Activated T-cell treated with anti-CD3 and anti-CD28 coated beads, Interleukin-2, amount 50 U/mL, for 72 hours (primary cell): ENCODE measurements at places on chromosomes 5 and 9. TPM values are rescaled to one million over a fixed set of nuclear protein-coding genes. Genes with fewer than 3 reads are reported as not detected.

MYMK gene
- not detected for total RNA-seq

GFI1B gene
- total RNA-seq = not detected

ZNF782 gene
- 4.5 TPM for total RNA-seq

SLC23A1 gene
- total RNA-seq = 1.9 TPM

DNA sequence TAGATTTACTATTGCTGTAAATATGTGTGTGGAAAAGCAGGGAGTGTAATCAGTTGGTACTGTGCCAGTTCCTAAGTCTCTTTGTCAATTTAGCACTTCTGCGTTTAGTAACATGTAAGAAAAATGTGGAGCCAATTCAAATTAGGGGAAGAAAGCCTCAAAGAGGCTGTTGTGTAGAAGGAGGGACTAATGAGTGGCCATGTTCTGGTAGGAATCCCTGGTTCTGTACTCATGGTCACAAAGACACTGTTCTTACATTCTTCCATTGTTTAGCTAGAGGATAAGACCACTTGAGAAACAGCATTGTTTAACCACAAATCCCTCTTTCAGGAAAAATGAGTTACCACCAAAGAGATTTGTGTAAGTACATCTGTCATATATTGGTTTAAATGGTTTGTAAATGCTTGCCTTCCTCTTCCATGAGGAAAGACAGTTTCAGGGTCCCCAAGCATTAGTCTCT lies 14.9 kb downstream of the ARHGEF28 start:
- no peak overlapping the region for H3K4me3 ChIP-seq
- no peak for DNase-seq
- H3K27me3 ChIP-seq = peaks cover 37% of the 10 kb centered on the region

- no peak overlapping the region for H3K27ac ChIP-seq
- peaks cover 6% of the 10 kb centered on the region for H3K36me3 ChIP-seq
- DNase-seq = no peak
- H3K4me3 ChIP-seq = no peak overlapping the region
- H3K27me3 ChIP-seq = no peaks in the 10 kb centered on the region
- H3K4me1 ChIP-seq = peaks cover 13% of the 10 kb centered on the region
Observed at GRCh38 chr5:139167063-139167462, 31.1 kb downstream of the SIL1 start.

- peaks cover 1% of the 10 kb centered on the region for H3K36me3 ChIP-seq
- no peak for DNase-seq
- no peak overlapping the region for H3K4me3 ChIP-seq
- no peak overlapping the region for H3K27ac ChIP-seq
Observed at GRCh38 chr5:12624776-12625560, 720.7 kb upstream of the CTNND2 start.

- H3K4me1 ChIP-seq = no peaks in the 10 kb centered on the region
- DNase-seq = no peak
- H3K36me3 ChIP-seq = peaks cover 53% of the 10 kb centered on the region
- no peaks in the 10 kb centered on the region for H3K27me3 ChIP-seq
- no peak overlapping the region for H3K4me3 ChIP-seq
Observed at GRCh38 chr5:146151970-146152369, 30.5 kb downstream of the LARS1 start.
